NK-92 treated with Interleukin-12 subunit alpha and Interleukin-12 subunit beta, amount 100 ng/mL, for 24 hours (cell line): ENCODE measurements at places on chromosomes 11 and 22.
A peak's percentile ranks its signal among the peaks of the same experiment; 100 is the strongest.

GRCh38 chr11:58222721-58223120 lies 6.0 kb downstream of the OR10Q1 start:
- DNase-seq: no peak

GRCh38 chr22:39343259-39344045 lies 6.3 kb upstream of the SYNGR1 start:
- DNase-seq: no peak

- no peak for DNase-seq
Observed at GRCh38 chr11:130509942-130510341, 61.5 kb downstream of the ADAMTS15 start.

GRCh38 chr11:77074205-77074604 lies 7.4 kb downstream of the CAPN5 start:
- no peak for DNase-seq

- no peak for DNase-seq
Observed at GRCh38 chr22:28773461-28773867, 969 bp downstream of the CCDC117 start.

DNA sequence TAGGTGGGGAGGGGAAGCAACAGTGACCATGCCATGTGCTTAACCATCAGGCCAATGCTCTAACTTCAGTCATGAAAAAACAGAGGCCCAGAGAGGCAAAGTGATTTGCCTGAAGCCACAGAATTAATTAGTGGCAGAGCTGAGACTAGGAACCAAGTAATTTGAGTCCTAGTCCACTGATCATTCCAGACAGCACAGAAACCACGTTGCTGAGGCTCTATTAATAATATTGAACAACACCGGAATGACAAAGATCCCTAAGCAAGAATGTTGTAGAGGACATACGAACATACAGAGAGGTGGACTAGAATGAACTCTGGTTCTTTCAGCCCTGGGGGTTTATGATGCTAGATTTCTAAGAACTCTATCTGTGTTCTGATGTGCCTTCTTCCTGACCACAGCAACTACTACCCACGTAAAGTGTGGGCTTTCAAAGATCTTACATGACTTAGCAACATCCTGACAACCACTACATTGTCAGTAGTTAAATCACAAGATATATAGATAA lies 92.3 kb downstream of the GAB2 start:
- no peak for DNase-seq

GRCh38 chr11:104338186-104338585 lies 174.2 kb upstream of the PDGFD start:
- DNase-seq: no peak

GRCh38 chr11:130437848-130438247 lies 9.4 kb upstream of the ADAMTS8 start:
- no peak for DNase-seq

- peak; percentile 79 for DNase-seq
Observed at GRCh38 chr22:26512149-26512793, at the start of gene TFIP11. TFIP11 (minus strand) TSS chr22:26512473; CDS start chr22:26510272, 2,201 bp downstream.

- no peak for DNase-seq
Observed at GRCh38 chr11:57977709-57978108, 46.0 kb upstream of the OR9Q1 start.

GRCh38 chr11:117843666-117844484 lies 19.3 kb upstream of the FXYD2 start:
- peak; percentile 57 for DNase-seq

- DNase-seq: no peak
Observed at GRCh38 chr22:20406686-20407408, 12.9 kb downstream of the ZNF74 start.

- DNase-seq: no peak
Observed at GRCh38 chr11:36508743-36509142, 1.3 kb downstream of the TRAF6 start.

DNA sequence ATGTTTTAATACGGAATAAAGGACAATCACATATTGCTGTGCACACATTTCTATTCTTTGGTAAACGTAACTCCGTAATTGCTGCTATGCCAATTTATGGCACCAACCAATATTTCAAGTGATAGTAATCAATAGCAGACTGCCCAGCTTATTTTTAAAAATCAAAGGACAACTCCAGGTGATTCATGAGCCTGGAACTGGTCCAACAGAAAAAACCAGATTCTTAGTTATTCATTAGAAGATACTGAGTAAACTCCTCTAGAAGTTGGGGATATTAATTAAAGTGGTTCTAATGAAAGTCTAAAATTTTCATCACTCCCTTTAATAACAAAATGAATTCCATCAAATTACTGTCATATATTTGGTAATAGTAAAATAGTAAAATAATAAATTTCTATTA lies 9.4 kb upstream of the OR52H1 start:
- no peak for DNase-seq

DNA sequence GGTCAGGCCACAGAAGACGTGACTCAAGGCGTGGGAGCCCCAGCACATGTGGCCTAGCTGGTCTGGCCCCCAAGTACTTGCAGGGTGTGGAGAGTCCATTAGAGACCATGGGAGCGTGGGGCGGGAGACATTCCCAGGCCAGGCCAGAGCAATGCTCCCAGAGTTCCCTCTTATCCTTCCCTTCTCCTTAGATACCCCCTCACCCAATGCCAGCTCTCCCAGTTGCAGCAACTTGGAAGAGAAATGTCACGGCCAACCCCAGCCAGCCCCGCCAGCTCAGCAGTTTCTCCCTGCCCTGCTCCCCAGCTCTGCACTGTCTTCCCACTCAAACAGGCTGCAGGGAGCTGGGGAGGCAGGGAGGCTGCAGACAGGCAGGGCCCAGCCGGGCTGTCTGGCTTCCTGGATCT lies 65.4 kb upstream of the TSPAN18 start:
- DNase-seq: no peak

- no peak for DNase-seq
Observed at GRCh38 chr11:10653946-10654810, 39.4 kb downstream of the IRAG1 start.

DNA sequence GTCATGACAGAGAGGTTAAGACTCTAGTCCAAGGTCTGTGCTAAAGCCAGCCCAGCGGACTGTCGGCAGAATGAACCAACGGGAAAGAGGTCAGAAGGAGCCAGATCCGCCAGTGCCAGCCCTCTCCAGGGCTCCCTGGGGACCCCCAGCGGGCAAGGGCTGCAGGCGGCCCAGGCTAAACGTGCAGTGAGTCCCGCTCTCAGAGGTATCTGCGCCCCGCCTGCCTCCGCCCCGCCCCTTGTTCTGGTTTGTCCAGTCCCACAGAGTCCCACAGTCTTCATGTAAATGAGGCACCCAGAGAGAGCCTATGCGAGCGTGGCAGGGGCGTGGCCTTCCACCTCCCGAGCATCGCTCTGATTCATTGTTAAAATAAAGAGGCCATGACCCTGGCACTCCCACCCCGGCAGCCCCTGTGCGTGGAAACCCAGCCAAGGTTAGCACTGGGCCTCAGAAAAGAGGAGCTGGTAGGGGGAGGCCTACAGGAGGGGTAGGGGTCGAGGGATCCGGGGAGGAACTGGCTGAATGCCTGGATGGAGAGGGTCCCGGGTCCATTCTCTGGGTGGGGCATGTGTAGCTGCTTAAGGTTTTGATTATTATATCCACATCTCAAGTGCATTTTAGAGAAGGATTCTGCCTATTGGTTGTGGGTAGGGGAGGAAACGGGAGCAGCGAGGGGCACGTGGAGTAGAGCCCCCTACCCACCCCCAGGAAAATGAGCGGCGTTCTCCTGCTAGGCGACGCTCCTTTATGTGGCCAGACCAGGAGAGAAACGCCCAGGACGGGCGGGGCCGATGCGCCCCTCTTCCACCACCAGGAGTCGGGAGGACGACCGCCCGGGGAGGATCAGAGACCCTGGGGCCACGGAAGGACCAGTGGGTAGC lies at the start of gene TRIOBP:
Gene TRIOBP (plus strand): TSS at position 392 of the 881 bp plus-strand sequence. CDS start 4,318 bp downstream, outside the sequence.
- DNase-seq: no peak

- DNase-seq: no peak
Observed at GRCh38 chr22:23556026-23556620, 24.0 kb downstream of the IGLL1 start.

DNA sequence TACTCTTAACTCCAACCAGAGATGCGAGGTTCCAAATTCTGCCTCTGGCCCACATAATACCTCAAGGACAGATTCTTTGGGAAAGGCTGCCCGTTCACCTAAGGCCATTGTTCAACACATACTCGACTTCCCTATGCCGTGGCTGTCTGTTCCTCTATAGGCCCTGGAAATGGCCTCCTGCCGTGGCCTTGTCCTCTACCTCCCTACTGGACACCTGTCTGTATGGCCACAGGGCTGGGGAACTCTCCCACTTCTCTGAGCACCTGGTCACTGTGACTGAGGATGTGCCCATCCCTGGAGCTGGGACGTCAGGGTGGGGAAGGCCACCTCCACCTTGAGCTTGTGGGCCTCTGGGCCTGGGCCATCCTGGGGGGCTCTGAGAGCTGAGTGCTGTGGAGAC lies 340.5 kb upstream of the B3GAT1 start:
- no peak for DNase-seq

GRCh38 chr22:26476705-26477340 lies 6.8 kb downstream of the HPS4 start:
- no peak for DNase-seq

DNA sequence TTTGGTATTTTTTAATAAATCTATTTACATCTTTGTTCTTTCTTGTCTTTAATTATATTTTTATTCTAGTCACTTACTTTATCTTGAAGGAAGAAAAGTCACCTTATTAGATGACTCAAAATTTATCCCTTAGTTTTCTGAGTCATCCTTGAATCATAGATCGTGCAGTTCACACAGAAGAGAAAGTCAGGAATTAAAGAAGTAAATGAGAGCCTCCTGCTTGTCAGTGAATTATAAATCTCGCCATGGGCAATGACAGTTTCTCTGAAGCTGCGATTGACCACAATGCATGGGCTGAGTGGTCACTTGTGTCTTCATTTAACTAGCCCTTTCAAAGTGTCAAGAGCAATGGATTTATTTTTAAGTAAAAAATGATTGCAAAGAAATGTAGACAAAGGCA lies 91.2 kb downstream of the LUZP2 start:
- DNase-seq: no peak

DNA sequence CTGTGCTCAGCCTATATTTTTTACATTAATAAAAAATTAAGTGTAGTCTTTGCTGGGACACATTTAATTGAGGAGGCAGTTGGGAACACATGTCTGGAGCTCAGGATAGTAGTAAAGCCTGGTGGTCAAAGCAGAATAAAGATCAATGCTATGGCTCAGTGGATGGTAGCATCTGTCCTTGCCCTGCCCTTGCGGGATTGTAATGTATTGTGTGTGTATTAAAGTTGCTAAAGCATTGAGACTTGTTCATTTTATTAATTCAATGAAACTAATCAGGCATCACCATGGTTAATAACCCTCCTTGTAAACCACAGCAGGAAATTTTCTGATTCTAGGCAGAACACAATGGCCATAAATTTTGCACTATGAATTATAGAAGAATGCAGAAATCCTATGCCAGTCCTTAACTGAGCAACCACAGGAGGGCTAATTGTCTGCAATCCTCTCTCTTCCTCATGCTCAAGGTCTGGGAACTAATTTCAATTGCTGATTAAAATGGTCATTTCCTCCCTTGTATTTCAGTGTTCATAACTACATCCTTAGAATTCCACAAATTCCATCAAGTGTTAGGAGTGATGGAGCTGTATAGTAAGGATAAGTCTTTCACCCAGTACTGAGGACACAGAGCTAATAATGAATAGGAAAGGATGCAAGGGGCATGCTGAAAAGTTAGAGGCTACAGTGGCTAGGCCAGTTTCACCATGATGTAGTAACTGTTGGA lies 403.2 kb upstream of the DDI1 start:
- DNase-seq: no peak

DNA sequence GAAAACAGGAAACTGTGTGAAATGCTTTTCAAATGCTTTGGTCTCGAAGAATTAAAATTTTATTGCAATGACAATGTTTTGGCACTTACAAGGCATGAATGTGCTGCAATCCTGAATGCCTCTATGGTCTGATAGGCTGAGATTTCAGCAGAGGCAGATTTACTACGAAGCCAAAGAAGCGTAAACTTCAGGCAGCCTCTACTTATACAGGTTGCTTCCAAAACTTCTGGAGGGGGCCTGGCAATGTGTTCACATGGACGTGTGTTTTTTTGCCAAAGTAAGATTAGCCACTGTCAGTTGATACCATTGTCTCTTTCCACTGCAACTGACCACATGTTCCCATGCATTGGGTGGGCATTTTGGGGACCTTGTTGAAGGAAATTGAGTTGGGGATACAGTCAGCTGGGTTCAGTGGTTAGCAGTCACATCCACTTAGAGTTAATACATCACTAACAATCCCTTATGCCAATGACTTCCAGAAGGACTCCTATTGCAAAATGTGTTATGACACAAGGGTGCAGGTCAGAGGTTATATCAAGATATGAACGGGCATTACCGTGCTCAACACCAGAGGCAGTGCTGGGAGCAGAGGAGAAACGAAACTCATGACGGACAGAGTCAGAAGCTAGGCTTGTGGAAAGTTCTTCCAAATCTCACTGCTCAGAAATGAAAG lies 48.8 kb downstream of the ABTB2 start:
- no peak for DNase-seq

DNA sequence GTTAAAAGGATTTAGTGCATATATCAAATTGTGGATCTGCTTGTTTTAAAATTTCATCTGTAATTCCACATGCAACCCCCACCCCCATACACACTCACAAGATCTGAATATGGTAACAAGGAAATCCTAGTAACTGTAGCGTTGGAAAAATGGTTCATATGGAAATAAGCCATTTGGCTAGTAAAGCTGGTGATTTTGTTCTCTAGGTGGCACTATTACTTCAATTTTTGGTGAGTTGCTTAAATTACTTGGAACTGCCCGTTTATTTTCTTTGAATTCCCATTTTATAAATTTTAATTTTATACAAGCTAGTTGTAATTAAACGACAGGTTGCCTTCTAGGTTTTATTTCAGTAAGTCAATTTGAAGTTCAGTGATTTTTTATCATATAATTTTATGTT lies 5.3 kb downstream of the BDNF start:
- DNase-seq: no peak

GRCh38 chr11:86672007-86672621 lies at the start of gene ME3:
ME3 (minus strand) TSS chr11:86672616.
- DNase-seq: no peak

GRCh38 chr11:22554221-22554620 lies 71.4 kb downstream of the FANCF start:
- DNase-seq: no peak

DNA sequence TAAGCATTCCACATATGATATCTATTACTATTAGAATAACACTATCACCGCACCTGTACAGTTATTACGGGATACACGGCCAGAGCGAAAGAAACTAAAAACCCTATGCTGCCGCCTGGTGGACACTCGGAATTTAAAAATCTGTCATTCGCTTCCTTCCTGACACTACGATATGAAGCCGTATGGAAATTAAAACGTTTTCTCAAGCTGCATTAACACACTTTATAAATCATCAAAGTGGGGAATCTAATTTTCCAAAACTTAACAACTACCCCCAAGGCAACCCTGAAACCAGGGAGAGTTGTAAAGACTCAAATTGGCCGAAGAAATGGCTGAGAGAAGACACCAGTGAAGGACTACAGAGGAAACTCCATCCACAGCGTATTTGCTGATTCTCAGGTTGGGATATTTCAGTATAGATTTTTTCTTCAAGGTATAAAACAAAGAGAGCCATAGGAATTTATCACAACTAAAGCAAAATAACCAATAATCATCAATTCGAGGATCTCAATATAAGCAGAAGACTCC lies 1.4 kb downstream of the CCDC73 start:
- DNase-seq: peak; percentile 9

- DNase-seq: no peak
Observed at GRCh38 chr11:79193663-79194310, 247.0 kb downstream of the TENM4 start.

- DNase-seq: peak; percentile 42
Observed at GRCh38 chr11:10807493-10808234, 1.1 kb downstream of the EIF4G2 start.
